ENCODE measurements at places on chromosomes 1 and 21.

- peak; percentile 41 for DNase-seq
Measured at GRCh38 chr1:12478612-12478985, 139.4 kb downstream of the DHRS3 start.

DNA sequence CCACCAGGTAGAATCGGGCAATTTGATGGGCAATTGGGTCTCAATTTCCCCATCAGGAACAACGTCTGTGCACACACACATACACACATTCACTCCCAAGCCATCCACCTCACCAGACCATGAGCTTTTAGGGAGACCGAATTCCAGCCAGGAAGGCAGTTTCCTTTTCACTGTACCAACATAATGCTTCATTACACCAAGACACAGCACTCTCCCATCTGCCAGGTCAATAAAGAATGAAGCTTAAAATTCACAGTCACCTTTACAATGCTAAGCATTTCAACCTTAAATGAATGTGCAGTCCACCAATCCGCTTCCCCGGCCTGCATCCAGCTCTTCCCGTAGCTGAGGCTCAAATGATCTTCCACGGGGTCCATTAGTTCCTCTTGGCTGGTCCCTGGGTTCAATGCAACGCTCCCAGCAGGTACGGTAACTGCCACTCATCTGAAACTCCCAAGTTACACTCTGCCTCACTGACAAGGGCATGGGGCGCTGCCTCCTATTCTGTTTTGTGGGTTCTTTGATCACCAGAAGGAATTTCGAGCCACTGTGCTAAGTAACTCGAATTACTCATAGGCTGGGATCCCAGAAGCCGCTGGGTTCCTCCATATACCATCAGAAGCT lies 105.0 kb downstream of the SIM2 start:
- no peak for DNase-seq

DNA sequence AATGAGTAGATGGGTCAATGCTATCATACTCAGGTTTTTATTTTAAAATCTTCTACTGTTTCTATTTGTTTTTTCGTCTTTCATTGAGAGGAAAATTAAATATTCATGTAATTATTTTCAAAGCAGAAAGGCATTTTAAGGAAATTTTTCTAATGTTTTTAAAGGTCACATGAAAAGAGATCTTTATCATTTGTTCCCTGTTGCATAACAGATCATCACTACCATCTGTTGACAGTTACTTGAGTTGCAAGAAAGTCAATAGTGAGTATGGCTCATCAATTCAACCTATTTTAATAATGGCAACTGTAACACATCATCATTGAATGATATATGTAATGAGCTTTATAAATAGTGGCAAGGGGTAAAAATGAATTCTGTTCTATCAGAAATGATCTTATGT lies 369.7 kb downstream of the DPYD start:
- no peak for DNase-seq

GRCh38 chr1:54299037-54299436 lies 99.1 kb downstream of the MRPL37 start:
- DNase-seq, result no peak
